ENCODE measurements at places on chromosomes 7 and 10.

GRCh38 chr7:71465741-71466189 is 333.8 kb downstream of the GALNT17 start:
- DNase-seq: no peak

DNA sequence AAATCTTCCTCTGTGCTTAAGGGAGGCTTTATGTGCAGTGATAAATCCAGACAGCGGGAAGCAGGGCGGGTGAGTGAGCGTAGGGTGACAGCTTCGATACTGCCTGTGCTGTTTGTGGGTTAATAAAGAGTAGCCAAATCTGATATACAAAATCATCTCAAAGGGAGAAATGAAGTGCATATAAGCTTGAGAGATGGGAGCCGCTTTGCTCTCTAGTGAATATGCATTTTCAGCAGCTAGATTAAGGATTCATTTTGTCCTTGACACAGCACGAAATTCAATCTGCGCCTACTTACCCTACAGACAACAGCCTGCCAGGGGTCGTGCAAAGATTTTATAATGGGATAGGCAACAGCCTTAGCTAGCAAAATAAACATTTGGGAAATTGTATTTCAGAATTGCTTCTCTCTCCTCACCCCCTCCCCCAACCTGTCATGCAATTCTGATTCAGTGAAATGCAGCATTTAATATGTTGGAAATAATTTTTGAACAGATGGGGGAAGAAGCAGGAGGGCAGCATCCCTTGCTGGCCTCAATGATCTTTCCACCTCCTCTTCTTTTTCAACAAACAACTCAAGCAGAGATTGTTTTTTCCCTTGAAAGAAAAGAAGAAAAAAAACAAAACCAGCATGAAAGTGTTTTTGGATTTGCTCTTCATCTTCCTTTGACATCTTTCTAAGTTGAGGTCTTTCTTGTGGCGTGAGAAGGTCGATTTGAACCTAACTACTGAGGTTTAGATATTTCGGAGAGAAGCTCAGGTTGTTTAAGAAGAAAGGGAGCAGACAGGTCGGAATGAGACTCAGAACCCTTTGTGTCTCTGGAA is 117.9 kb downstream of the AOAH start:
- peak; percentile 37 for DNase-seq

- no peak for DNase-seq
Measured at GRCh38 chr10:46254467-46254866, 32.3 kb upstream of the ANTXRL start.

GRCh38 chr7:124101173-124101768 is 68.4 kb upstream of the TMEM229A start:
- DNase-seq: no peak

DNA sequence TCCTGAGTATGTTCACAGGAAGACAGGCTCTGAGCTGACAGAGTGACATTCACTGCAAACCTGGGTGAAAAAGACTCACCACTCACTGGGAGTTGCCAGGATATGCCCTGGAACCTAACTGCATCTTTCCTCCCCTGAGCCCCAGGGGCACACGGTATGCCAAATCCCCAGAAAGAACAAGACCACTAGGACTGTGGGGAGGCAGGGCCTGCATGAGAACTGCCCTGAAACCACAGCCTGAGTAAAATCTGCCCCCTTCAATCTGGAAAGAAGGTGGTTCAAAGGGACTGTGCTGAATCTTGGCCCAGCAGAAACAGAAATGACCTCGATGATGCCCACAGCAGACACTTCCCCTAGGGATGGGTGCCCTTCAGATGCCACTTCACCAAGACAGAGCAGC is 6.5 kb downstream of the FAM53B start:
- DNase-seq: no peak

DNA sequence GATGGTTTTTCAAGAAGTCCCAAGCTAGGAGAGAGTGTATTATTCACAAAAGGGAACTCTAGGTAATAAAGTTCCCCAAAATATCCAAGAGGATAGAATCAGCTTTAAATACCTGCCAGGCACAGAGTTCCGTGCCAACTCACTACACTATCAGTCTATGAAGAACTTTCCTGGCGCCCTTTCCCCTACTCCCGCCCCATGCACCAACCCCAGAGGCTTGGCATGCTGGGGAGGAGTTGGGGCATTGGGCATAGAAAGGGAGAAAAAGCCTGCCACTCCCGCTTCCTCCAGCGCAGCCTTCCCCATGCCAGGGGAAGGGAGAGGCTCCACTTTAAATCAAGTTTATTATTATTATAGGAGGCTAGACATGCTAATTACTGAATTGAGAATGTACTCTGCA is 54.9 kb downstream of the ZNF800 start:
- no peak for DNase-seq

GRCh38 chr10:74909670-74910069 is 83.3 kb downstream of the KAT6B start:
- DNase-seq: no peak

DNA sequence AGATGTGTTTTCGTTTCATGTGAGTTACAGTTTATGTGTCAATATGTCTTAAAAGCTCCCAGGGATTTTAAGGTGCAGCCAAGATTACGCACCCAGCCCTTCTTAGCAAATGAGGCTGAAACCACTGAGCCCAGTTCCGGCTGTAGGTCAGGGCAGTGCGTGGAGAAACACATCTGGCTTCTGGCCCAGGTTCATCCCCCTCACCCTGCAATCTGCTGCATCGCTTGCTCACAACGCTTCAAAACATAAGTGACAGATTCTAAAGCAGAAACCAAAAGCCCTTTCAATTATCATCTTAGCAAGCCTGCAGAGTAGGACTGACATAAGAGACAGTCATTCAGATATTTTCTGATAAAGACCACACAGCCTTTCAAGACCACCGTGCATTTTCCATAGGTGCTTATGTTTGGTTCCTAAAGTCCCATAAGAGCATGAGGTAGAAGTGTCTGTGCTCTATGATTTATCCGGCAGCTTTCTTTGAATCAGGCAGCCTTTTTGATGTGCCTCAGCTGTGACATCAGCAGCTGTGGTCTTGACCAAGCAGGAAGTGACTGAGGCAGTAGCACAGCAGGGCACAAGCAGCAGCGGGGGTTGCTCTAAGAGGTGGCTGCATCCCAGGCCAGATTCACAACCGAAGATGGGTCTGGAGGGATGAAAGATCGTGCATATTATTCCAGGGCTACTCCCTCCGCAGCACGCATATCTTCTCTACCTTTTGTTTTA is 72.1 kb upstream of the LYZL2 start:
- DNase-seq: peak; percentile 87

DNA sequence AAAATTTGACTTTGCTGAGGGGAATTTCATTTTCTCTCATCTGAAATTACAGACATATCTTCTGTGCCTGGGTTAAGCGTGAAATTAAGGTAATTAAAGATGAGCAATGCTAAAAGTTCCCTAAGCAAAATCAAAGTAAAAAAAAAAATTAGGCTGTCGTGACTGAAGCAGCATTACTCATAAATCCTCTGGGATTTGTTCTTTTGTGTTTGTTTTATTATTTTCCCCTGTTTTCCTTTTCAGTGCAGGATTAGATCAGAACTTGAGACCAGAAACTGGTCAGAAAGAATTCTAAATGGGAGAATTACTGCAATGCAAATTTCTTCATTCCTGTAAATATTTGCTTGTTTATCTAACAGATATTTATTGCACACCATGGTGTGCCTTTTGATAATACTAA is 141.4 kb upstream of the BET1 start:
- no peak for DNase-seq

- no peak for DNase-seq
Measured at GRCh38 chr10:97574374-97575126, 2.0 kb downstream of the ANKRD2 start.

DNA sequence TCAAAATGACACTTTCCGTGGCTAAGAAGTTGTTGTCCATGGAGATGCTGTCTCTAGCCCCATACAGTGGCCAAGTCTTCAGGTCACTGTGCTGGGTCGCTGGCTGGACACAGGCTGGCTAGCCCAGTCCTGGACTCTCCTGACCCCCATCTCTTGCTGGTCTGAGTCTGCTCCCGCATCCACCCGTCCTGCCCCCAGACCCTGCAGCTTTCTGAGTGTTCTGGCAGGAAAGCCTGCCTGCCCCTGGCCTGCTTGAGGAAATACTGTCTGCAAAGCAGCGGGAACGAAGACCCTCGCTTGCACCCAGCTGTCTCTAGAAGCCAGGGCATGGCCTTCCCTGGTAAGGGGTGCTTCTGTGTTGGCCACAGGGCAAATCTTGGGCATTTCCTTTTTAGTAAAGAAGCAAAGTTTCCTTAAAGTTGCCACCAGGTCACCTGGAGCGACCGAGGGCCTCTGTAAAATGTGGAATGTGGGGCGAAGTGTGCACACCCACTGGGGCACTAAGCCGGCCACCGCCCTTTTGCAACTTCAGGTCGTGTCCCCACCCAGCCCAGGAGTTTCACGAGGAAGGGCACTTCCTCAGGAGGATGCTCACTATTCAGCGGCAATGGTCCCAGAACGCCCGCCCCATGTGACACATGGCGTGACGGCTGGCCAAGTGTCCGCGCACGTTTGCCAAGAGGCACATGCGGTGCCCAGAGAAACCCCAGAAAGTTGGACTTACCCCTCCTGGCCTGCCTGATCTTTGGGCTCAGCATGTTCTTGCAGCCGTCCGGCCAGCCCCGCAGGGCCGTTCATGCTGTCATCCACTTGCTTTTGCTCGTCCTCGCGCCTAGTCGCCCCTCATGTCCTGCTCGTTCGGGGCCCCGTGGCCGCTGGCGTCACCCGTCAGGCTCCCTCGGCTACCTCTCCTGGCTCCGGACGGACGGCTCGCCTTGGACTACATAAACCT is 558 bp downstream of the ARHGAP22 start:
- no peak for DNase-seq

DNA sequence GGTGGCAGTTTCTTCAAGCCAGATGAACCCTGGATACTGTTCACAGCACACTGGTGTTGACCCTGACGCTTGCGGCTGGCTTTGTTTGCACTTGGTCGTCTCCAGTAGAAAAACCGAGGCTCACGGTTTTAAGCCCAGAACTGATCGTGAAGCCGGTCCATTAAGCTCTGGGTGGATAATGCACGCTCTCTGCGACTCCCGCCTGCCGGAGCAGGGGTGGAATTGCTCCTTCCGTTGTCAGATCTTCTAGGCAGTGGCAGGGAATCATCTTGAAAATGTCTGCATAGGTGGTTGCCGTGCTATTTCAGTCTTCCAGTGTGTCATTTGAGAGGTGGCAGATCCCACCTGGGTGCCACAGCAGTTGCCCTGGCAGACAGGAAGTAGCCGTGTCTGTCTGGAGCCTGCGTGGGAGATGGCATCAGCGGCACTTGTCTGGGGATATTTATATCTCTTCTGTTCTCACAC is 35.9 kb upstream of the AP5Z1 start:
- peak; percentile 73 for DNase-seq

- DNase-seq: no peak
Measured at GRCh38 chr7:147276106-147276505, 1159.5 kb downstream of the CNTNAP2 start.

GRCh38 chr10:11906714-11907113 is 83.6 kb downstream of the PROSER2 start:
- DNase-seq: no peak

GRCh38 chr10:128130051-128130450 is 3.8 kb upstream of the MKI67 start:
- no peak for DNase-seq

- no peak for DNase-seq
Measured at GRCh38 chr10:71216363-71216695, 4.0 kb downstream of the UNC5B start.

GRCh38 chr7:129126314-129126713 is 18.2 kb upstream of the TSPAN33 start:
- DNase-seq: no peak

DNA sequence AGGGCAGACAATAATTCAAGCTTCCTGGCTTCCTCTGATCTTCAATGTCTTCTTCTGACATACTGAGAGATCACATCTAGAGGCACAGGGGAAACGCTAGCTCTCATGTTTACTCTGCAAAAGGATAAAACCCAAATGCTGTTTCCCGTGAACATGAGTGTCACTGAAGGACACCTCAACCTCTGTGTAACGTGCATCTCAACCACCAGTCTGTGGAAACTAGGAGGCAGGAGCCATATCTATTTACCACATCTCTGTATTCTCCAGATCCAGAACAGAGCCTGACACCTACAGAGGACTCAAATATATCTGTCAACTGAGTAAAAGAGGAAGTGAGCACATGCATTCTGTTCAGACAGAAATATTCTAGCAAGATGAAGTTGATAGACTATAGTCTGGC is 140.3 kb upstream of the TARP start:
- DNase-seq: no peak

DNA sequence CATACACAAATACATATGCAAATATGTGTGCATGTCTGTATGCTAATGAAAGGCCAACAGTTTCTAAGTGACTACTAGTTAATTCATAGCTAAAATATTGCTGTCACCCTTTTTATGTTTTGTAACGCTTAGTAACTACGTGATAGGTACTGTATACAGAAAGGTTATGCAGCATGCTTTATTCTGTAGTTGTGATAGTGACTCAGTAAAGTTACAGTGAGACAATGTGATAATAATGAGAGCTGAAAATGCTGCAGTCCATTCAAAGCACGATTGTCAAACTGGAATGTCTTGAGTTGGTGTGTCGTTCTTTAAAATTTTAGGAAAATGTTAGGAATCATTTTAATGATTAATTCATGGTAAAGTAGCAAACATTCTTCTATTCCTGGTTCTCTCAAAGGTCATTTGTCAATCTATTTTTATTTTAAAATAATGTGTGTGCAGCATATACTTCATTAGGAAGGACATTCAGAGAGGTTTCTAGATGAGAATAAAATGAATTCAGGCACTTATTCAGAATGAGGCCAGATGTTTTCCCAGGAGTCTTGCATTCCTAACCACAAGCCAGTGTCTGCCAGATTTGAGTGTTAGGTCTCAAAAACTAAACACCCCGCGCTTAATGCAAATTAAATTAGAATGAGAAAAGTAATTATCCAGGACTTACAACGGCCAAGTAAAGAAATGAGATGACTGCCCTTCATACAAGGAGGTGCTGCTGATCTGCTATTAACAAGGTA is 408.8 kb upstream of the FZD8 start:
- DNase-seq: no peak

GRCh38 chr7:106151459-106152312 is 39.6 kb upstream of the SYPL1 start:
- no peak for DNase-seq

Measured in natural killer cell (primary cell).